ENCODE measurements at places on chromosomes 16 and 17.

- DNase-seq: no peak
Measured at GRCh38 chr17:53722407-53722806, 100.3 kb upstream of the KIF2B start.

DNA sequence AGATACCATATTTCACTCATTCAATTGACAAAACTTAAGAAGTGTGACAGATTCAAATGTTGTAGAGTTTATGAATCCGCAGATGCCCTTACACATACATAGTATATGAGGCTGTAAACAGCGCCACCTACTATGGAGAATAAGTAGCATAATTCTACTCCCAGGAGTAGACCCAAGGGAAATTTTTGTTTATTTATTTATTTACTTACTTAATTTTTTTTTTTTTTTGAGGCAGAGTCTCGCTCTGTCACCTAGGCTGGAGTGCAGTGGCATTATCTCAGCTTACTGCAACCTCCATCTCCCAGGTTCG is 35.5 kb downstream of the GAN start:
- no peak for DNase-seq

DNA sequence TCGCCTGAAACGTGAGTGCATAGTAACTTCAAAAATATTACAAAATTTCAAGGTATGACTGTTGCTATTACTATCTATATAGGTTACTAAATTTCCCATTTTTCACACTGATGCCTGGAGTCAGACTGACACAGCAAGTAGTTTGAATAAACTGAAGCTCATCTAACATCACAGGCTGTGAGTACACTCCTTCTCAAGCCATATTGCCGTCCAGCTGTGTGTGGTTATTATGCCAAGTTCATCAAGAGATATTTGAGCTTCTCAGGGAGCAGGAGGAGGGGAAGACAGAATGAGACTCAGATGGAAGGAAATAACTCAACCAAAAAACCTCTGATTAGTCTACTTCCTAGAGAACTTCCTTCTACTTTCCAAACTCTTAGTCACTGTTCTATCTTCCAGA is 473.9 kb downstream of the TOX3 start:
- no peak for DNase-seq

DNA sequence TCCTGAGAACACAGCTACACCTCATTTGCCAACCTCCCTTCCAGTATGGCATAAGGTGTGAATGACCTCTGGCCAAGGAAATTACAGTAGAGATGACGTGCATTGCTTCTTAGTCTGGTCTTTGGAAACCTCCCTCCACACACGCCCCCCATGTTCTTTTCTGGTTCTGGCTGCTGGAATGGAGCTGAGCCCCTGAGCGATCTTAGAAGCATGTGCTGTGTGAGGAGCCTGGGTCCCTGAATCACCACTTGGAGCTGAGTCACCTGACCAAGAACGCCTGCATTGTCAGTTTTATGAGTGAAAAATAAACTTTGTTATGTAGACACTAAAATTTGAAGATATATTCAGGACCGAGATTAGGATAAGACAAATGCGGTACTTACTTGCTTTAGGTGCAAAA is 51.4 kb downstream of the HS3ST3A1 start:
- no peak for DNase-seq

DNA sequence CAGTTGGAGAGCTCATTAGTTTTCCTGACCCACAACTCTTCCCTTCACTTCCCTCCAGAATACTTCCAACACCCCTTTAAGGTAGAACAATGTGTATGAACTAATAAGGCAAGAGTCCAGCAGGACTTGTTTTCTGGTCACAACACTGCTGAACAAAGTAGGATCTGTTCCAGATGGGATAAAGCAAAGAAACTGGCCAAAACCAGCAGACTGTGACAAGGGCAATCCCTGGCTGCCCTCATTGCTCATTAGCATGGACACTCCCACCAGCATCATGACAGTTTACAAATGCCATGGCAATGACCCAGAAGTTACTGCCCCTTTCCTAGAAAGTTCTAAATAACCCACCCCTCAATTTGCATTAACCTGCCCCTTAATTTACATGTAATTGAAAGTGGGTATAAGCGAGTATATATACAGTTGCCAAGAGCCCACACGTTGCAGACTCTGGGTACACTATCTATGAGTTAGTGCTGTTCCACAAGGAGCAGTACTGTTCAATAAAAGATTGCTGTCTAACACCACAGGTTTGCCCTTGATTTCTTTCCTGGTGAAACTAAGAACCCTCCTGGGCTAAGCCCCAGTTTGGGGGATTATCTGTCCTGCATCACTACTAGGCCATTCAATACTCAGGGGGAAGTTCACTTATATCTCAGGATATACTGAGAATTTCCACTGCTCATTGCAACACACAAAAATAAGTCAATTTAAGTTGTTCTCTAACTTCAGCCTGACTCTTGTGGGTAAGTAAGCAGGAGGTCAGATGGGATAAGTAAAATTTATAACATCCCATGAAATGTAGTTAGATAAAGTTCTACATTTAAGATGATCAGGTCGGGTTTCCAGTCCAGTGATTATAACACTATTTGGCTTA is 82.3 kb downstream of the SSH2 start:
- DNase-seq: peak; percentile 29

DNA sequence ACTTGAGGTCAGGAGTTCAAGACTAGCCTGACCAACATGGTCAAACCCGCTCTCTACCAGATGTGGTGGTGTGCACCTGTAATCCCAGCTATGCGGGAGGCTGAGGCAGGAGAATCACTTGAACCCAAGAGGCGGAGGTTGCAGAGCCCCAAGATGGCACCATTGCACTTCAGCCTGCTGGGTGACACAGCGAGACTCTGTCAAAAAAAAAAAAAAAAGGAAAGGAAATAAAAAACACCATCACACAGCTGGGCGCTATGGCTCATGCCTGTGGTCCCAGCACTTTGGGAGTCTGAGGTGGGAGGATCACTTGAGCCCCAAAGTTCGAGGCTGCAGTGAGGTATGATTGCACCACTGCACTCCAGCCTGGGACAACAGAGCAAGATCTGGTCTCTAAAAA is 13.3 kb upstream of the SBK1 start:
- DNase-seq: no peak

GRCh38 chr16:58306327-58306726 is 11.5 kb upstream of the PRSS54 start:
- no peak for DNase-seq

Data from iPS-NIHi11 (cell line).